ENCODE measurements at places on chromosomes 3 and 15.

GRCh38 chr15:69017978-69018377 is 3.5 kb downstream of the NOX5 start:
- DNase-seq, result no peak

GRCh38 chr3:12042638-12043037 is 38.5 kb downstream of the SYN2 start:
- no peak for DNase-seq

GRCh38 chr3:154285221-154285620 is 39.1 kb downstream of the DHX36 start:
- DNase-seq, result peak; percentile 64

- DNase-seq, result no peak
Observed at GRCh38 chr3:126678693-126679317, 23.9 kb upstream of the TXNRD3 start.

DNA sequence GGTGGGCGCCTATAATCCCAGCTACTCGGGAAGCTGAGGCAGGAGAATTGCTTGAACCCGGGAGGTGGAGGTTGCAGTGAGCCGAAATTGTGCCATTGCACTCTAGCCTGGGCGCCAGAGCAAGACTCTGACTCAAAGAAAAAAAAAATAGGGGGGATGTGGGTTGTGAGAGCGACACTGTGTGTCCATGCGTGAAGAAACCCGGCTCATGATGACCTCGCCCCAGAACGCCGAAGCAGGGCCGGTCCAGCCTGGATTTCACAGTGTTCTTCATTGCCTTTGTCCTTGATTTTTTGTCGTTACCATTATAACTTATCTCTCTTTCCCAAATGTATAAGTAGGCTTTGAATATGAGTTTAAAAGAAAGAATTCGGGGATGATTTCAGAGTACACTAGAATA is 128.7 kb downstream of the PGPEP1L start:
- no peak for DNase-seq

DNA sequence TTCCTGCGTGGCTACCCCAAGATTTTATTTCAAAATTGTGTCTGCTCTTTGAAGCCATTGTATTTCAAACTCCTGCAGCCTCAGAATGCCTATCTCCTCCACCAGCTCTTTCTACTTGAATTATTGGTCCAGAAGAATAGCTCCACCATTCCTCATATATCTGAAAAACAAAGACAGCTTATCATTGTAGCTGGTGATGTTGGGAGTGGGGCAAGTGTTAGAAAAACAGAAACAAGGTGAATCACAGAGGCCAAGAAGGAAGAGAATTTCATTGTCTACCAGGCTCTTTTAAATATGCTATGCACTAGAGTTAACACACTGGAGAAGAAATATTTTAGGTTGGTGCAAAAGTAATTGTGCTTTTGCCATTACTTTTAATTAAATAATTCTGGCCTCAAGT is 307.9 kb upstream of the ROPN1 start:
- no peak for DNase-seq

GRCh38 chr3:52494886-52495495 is at the start of gene STAB1:
TSS of gene STAB1 (plus strand) at chr3:52495338. CDS start at chr3:52495414, 76 bp downstream.
- no peak for DNase-seq

DNA sequence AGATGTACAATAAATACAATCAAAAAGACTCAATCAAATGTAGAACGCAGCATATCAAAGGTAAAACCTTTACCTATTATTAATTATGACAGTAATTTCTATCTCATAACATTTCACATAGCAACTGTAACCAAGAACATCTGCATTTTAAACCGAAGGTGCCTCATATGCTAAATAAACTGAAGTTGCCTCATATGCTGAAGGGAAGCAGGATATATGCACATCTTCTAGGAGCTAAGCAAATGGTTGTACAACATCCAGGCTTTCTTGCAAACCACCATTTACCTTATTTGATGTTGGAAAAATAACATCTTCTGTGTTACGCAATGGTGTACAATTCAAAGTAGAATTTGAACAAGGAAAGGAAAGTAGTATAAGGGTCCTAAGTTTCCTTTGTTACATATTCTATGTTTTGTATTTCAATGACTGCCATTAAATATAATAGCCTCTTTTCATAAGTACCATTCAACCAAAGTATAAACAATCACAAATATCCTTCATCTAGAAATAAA is 145.9 kb downstream of the SATB1 start:
- DNase-seq, result no peak

GRCh38 chr15:47139965-47140364 is 577.3 kb upstream of the SEMA6D start:
- DNase-seq, result no peak
